ENCODE measurements at places on chromosomes 6 and 20.
A peak's percentile ranks its signal among the peaks of the same experiment; 100 is the strongest.

GRCh38 chr6:133966654-133967329, 13.8 kb downstream of the TBPL1 start:
- no peak for DNase-seq

- DNase-seq, result no peak
Observed at GRCh38 chr6:6494677-6495076, 93.8 kb upstream of the LY86 start.

GRCh38 chr6:129874837-129875236, 13.7 kb upstream of the TMEM244 start:
- DNase-seq, result no peak

- peak; percentile 14 for DNase-seq
Observed at GRCh38 chr20:37071481-37071911, 24.3 kb downstream of the RBL1 start.
